HFF-Myc (cell line): ENCODE measurements at places on chromosomes 11 and 22.
A peak's percentile ranks its signal among the peaks of the same experiment; 100 is the strongest.

GRCh38 chr22:17418890-17419324 lies 49.6 kb downstream of the CECR2 start:
- DNase-seq = no peak

DNA sequence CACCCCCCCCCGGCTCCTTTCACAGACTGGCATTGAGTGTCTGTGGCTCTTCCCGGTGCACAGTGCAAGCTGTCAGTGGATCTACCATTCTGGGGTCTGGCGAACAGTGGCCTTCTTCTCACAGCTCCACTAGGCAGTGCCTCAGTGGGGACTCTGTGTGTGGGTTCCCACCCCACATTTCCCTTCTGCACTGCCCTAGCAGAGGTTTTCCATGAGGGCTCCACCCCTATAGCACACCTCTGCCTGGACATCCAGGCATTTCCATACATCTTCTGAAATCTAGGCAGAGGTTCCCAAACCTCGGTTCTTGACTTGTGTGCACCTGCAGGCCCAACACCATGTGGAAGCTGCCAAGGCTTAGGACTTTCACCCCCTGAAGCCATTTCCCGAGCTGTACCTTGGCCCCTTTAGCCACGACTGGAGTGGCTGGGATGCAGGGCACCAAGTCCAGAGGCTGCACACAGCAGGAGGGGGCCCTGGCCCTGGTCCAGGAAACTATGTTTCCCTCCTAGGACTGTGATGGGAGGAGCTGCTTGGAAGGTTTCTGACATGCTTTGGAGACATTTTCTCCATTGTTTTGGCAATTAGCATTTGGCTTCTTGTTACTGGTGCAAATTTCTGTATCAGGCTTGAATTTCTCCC lies 26.0 kb downstream of the BCL2L13 start:
- no peak for DNase-seq

DNA sequence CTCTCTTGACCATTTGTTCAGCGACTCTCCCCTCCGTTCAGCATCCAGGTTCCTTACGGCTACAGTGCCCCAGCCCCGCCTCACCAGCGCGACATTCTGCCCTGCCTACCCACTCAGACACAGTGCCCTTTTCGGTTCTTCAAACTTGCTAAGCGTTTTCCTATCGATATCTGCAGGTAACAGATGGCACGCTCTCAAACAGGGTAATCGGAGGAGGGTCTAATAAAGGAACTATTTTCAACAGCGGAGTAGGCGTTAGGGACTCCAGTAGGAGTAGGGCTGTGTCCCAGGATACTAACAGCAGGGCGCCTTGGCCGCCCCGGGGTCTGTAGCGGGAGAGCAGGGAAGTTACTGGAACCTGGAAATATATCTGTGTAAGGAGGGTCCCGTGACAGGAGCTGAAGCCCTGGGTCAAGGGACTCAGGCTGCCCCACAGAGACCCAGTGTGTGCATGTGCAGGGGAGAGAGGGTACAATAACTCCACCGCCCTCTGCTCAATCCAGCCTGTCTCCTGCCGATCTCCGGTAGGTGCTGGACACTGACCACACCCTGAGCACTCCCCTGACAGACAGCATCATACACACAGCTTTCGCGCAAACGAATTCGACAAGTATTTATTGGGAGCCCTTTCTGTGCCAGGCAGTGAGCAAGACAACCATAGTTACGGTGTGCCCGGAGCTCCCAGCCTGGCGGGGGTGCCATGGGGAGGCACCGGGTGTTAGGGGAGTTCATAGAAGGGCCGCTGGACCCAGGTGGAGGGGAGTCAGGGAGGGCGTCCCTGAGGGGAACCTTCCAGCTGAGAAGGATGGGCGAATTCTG lies 2.1 kb downstream of the KLHL35 start:
- no peak for DNase-seq

DNA sequence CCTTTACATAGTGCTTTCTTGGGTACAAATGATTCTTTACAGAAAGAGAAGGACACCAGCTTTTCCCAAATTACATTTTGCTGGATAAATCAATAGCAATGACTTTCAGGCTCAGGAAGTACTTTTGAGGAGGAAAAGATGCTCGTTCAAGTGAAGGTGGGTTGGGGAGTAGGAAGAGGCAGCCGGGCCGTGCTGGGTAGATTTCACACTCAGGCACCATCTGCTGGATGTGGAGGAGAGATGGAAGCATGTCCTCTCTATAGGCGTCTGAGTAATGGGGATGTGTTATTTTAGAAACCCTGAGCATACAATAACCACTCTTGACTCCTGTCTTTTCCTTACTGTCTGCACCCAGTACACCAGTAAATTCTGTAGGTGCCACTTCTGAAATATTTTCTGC lies 152.3 kb upstream of the LARGE1 start:
- no peak for DNase-seq

DNA sequence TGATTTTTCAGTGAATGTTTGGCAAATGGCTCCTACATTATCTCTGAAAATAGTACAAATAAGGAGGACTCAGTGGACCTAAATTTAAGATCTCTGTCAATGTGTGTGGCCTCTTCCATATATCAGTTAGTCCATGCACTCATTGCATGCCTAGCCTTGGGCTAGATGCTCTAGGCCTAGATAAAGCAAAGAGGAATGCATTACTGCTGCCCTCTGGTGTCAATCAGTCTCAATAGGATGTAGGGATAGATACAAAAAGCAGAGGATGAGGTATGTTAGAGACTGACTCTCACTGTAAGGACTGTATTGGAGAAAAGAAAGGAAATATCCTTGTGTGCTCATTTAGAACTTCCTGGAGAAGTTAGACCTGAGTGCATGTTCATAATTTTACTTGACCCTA lies 42.0 kb downstream of the MS4A2 start:
- no peak for DNase-seq

DNA sequence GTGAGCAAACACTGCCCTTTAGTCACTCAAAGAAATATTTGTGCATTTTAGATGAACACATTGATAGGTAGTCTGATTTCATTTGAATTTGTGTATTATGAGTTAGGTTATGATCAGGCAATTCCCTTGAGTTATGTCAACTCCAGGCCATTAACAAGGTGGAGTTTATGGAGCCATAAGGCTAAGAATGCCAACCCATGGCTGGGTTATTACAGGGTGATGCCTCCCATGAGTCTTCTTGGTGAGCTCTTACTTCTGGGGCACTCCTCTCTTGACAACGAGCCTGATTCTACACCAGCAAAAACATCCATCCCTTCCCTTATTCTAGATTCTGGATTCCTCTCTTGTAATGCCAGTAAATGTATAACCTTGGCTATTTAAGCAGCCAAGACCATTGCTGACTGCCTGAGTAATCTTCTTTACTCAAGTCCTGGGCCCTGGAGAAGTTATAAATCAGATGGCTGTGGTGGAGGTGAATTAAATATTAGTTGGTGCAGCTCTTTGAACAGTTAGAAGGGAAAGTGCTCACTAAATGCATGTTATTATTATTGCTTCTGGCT lies 645.7 kb upstream of the TENM4 start:
- DNase-seq = no peak

DNA sequence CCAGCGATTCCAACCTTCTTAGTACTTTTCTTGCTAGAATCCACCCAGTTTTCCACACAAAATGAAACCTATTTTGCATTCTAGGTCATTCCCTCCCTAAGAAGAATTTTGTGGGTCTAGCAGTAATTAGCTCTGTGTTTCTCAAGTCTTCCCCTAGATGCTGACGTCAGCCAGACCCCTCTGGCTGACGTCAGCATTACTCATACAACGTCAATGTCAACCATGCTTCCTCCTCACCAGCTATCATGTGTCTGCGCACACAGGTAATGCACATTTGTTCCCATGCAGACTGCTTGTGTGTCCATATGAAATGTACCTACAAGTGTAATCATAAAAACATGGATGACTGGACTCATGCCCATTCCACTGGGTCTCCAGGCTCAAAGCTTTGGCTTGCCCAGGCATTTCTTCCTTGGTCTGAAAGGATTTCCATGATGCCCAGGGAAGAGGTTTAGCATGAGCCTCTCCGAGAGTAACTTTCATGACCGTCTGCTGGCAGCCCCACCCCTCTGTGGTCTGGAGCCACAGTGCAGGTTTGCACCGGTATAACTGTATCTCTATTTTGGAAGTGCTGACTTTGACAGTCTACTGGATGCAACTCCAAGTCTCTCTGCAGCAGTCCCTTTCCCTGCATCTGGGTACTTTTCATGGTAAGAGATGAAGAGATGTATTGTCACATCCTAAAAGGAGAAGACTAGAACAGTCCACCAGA lies 58.6 kb downstream of the DSCAML1 start:
- DNase-seq = no peak

- DNase-seq = no peak
These were observed 43.0 kb downstream of the DBX1 start for GRCh38 chr11:20117291-20117690.

DNA sequence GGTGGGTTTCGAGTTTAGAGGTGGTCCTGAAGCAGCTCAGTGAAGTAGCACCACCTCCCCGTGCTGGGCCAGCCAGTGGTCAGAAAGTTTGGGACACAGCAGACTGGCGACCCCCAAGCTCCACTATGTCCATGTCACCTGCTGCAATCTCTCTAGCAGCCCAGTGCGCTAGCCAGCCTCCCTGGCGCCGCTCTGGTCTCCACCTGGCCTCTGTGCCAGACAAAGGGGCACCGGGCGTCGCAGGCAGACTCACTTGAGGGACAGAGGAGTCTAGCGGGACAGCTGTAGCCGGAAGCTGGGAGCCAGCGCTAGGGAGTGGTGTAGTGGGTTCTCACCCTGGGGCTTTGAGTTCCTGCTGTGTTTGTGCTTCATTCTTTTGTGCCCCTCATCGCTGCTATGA lies 25.5 kb downstream of the MYBPC3 start:
- DNase-seq = no peak

DNA sequence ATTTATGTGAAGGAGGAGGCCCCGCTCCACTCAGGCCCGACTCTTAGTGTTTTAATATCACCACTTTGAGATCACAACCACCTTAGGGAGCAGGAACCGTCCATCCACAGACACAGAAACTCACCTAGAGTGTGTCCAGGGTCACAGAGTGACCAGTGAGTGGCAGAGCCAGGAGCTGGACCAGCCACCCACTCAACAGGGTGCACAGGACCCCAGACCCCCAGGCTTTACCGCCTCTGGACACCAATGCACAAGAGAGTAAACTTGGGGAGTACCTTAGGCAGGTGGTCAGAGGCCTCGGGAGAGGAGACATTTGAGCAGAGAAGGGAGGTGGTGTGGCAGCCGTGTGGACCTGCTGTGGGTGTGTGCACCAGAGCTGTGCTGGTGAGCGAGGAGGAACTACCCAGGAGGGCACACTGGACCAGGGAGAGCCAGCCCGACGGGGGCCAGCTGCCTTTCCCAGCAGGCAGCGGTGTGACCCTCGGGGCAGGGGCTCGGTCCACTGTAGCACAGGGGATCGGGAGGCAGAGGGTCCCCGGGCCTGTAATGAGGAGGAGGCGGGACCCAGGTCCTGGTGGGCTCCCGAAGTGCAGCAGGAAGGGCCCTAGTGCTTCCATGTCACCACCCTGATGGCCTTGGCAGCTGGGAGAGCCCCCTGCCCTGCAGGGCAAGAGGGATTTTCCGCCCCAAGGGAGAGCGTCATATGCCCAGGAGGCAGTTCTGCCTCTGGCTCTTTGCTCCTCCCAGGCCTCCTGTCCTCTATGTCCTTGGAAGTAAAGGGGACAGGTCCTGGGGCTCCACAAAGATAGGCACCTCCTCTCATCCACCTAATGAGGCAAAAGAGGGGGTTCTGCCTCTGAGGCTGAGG lies 7.5 kb upstream of the NLRP6 start:
- no peak for DNase-seq

- DNase-seq = no peak
These were observed 24.5 kb upstream of the ALX4 start for GRCh38 chr11:44334356-44335004.

DNA sequence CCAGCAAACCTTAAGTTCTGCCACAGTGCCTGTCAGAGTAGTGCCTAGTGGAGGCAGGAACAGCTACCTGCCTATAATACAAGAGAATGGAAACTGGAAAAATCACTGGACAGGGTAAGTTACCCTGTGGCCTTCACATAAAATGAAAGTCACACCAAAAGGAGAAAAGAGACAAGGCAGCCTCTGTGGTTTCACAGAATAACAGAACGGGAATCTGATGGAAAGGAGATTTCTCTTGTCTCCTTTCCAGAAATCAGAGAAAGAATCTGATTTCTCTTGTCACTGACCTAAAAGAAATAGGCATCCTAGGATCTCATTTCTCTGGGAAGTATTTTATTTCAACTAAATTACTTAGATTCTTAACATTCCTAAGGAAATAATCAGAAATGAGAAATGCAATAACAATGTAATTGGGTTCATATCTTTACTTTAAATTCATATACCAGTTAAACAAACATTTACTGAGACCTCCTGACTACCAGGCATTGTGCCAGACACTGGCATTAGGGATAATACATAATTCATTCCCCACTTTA lies 41.6 kb downstream of the PRCP start:
- DNase-seq = peak; percentile 54

DNA sequence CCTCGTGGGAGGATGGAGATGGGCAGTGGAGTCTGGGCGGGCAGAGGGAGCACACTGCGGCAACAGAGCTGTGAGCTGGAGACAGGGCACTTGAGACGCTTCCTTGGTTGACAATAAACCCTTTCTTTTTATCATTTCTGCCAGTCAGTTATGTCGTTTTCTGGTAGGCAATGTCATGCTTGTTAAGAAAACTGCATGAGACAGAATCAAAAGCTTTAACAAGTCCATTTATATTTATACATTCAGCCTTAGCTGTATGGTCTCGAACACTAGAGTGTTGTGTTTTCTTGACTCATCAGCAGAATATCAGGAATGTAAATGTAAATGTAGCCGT lies 31.9 kb downstream of the PPFIA1 start:
- DNase-seq = no peak

DNA sequence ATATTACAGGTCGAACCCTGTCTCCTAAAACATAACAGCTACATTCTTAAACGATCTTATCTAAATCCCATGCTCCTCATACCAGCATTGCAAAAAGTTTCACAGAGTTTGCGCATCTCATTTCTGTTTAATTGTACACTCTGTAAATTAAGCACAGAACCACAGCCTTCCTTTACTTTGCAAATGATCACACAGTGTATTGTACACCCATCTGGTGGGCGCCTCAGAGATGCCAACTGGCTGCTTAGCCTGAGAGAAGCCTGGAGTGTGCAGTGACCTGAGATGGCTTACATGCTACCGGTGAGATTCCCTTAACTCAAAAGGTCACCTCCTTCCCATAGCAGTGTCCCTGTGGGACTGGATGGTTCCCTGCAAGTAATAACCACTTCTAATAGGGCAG lies 1077.3 kb downstream of the OPCML start:
- no peak for DNase-seq

- no peak for DNase-seq
These were observed at the start of gene GUCD1 for GRCh38 chr22:24554313-24555164. GUCD1 (minus strand) TSS chr22:24555138; CDS start chr22:24554991, 147 bp downstream.
